ENCODE measurements at places on chromosomes 2 and 18.

DNA sequence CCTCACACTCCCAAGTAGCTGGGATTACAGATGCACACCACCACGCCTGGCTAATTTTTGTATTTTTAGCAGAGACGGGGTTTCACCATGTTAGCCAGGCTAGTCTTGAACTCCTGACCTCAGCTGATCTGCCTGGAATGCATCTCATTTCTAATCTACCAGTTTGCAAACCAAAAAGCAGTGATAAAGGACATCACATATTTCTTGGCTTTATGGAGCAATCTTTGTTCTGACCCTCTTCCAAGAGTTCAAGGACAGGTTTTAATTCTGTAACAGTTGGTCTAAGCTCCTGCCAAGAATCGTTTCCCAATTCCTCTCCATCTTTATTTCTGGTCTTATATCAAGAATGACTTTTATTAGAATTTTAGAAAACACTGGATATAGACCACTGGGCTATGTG lies 67.7 kb downstream of the SLC40A1 start:
- no peak for DNase-seq

DNA sequence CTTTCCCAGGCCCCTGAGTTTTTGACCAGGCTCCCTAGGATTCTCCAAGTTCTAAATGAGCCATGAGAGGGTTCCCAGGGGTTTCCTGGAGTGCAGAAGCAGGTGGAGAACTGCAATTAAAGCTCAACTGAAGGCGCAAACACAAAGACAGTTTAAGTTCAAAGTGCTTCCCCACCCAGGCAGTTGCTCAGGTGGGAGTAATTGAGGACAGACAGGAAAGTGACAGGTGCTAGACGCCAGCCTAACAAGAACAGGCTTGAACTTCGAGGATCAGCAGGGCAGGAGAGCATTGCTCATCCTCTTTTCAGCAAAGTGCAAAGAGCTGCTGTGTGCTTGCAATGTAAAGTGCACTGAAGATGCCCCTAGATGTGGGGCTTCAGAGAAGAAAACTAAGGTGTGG lies 77.2 kb upstream of the ST8SIA3 start:
- no peak for DNase-seq

DNA sequence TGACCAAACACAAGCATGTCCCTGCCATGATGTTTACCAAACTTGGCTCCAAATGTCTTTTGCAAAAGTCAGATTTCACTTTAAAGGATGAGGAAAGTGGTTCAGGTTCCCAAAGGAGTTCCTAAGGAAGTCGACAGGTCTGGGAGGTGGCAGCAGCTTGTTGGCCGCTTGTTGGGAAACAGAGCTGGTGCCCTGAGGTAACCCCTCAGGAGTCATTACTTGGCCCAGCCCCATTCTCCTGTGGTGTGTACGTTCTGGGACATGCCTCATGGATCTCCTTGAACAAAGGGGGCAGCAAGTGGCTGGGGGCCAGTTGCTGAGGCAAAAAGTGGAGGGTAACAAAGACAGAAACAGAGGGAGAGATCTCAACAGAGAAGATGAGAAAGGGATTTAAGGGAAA lies 10.9 kb downstream of the TMBIM1 start:
- no peak for DNase-seq

DNA sequence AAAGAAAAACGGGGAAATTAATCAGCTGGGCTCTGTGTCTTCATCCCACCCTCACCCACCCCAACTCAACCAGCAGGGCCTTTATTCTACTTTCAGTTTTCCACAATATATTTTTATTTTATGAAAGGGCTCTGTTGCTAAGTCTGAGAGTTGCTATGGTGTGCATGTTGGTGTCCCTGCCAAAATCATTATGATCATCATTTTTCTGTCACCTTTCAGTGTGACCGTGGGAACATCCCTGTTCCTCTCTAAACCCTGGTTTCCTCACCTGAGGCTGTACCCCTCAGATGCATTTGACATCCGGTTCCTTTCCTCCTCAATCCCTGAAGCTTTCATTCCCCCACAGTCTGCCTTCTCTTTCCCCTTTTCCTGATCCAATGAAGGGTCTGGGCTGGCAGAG lies 180.5 kb downstream of the ZFP36L2 start:
- DNase-seq = no peak

- DNase-seq = no peak
These were observed 273.3 kb downstream of the GLI2 start for GRCh38 chr2:121008975-121009374.

DNA sequence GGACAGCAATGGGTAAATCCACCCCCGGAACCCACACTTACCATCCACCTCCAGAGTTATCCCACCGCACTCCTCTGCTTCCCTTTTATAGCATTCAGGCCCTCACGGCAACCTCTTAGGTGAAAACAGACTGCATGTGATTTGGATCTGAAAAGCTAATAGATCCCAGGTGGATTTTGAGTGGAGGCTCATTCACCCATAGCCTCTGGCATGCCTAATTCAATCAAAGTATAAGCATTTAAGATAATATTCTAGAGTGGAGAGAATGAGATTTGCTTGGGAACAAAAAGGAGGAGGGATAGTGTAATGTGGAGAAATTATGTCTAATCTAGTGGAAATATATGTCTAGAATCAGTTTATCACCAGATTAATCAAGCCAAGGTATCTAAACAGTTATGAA lies 17.1 kb downstream of the SLC14A1 start:
- no peak for DNase-seq

DNA sequence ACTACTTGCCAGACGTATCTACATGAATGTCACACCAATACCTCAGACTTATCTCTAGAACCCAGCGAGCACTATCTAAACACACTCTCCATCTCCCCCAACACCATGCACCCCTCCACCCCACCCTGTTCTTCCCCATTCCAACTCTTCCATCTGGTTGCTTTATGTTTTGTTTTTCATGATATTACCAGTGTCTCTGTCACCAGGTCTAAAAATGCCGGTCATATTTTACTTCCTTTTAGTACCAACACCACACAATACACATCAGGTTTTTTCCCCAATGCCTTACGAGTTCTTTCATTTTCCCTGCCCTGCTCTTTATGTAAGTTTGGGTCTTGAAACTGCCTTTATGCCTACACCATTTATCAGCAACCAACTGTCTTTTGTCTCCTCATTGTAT lies 10.2 kb upstream of the ITGA4 start:
- DNase-seq = no peak

GRCh38 chr18:24613896-24614640 lies 153.6 kb downstream of the HRH4 start:
- peak; percentile 94 for DNase-seq

DNA sequence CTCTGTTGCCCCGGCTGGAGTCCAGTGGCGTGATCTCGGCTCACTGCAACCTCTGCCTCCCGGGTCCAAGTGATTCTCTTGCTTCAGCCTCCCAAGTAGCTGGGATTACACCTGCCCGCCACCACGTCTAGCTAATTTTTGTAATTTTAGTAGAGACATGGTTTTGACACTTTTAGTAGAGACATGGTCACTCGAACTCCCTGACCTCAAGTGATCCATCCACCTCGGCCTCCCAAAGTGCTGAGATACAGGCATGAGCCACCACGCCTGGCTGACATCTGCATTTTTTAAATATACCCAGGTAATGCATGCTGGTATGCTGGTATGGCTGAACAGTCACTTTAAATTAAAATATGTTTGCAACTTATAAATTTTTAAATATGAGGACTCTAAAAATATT lies 91.9 kb downstream of the EPB41L3 start:
- DNase-seq = no peak

DNA sequence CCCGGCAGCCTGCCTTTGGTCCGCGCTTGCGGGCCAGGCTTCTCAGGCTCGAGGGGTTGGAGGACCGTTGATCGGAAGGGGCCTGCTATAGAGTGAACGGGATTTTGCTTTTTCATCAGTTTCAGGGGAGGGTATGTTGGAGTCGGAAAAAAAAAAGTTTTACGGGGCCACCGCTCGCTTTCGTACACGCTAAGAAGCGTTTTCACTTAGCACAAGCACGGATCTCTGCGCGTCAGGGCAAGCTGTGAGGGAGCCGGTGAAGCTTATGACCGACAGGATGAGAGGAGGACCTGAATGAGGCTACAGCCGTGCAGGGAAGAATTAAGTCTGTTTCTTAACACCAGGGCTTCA lies 443 bp downstream of the CPSF3 start:
- no peak for DNase-seq

- DNase-seq = no peak
These were observed 30.1 kb upstream of the COL6A3 start for GRCh38 chr2:237444071-237444470.

- no peak for DNase-seq
These were observed 439.2 kb downstream of the SETBP1 start for GRCh38 chr18:45119876-45120275.

DNA sequence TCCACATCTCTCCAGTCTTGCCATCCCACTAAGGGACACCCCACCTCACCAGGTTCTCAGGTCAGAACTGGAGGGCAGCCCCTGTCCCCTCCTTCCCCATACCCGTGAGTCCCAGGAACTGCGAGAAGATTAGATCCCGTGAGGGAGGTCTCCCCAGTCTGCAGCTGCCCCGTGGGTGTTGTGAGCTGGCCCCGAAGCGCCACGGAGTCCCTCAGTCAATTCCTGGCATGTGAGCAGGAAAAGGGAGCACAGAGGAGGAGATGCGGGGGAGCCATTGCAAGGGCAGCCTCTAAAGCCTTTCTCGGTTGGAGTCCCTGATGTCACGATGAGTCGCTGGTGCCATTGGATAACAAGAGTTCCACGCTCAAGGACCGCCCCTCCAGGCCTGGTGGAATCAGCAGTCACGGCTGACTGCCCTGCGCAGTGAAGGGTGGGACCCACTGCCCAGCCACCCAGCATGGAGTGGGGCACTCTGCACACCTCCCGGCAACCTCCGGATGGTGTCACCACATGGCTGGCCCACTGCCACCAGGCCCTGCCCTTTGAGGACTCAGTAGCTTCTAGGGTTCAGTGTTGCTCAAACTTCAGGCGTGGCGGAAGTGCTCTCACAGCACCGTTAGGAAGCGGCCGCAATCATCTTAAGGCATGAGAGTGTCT lies 434.9 kb upstream of the MYT1L start:
- DNase-seq = no peak

- no peak for DNase-seq
These were observed 15.4 kb upstream of the STAT4 start for GRCh38 chr2:191166111-191166755.

GRCh38 chr2:176109192-176109901 lies 2.3 kb downstream of the HOXD11 start:
- DNase-seq = no peak

All from Kasumi-1 (cell line).